ENCODE measurements at places on chromosomes 16 and 17. TPM values are rescaled to one million over a fixed set of nuclear protein-coding genes. Genes with fewer than 3 reads are reported as not detected.

- no peaks in the 10 kb centered on the region for H3K36me3 ChIP-seq
- DNase-seq, result no peak
- no peak overlapping the region for H3K27ac ChIP-seq
These were observed 18.3 kb downstream of the POLR3K start for GRCh38 chr16:35011-35677.

- H3K36me3 ChIP-seq, result no peaks in the 10 kb centered on the region
- no peaks in the 10 kb centered on the region for H3K27me3 ChIP-seq
- DNase-seq, result no peak
These were observed 16.5 kb upstream of the SPPL2C start for GRCh38 chr17:45828171-45828570.

GRCh38 chr17:47978324-47978723 lies 7.4 kb downstream of the CDK5RAP3 start:
- no peaks in the 10 kb centered on the region for H3K27me3 ChIP-seq
- no peak overlapping the region for H3K27ac ChIP-seq
- no peaks in the 10 kb centered on the region for H3K4me1 ChIP-seq
- no peak overlapping the region for H3K4me3 ChIP-seq
- H3K36me3 ChIP-seq, result no peaks in the 10 kb centered on the region
- peak; percentile 78 for DNase-seq

GRCh38 chr17:45346216-45347015 lies 29.6 kb upstream of the MAP3K14 start:
- H3K27ac ChIP-seq, result peak overlapping the region; percentile 17
- H3K36me3 ChIP-seq, result no peaks in the 10 kb centered on the region
- H3K4me1 ChIP-seq, result peaks cover 5% of the 10 kb centered on the region
- no peaks in the 10 kb centered on the region for H3K27me3 ChIP-seq

- peaks cover 9% of the 10 kb centered on the region for H3K4me1 ChIP-seq
- H3K4me3 ChIP-seq, result peak overlapping the region; percentile 27
- H3K36me3 ChIP-seq, result no peaks in the 10 kb centered on the region
- peak; percentile 84 for DNase-seq
- H3K27me3 ChIP-seq, result no peaks in the 10 kb centered on the region
These were observed 1.2 kb downstream of the ASGR1 start for GRCh38 chr17:7177954-7178477.

GRCh38 chr16:25217921-25218320 lies 1.2 kb downstream of the AQP8 start:
- H3K27me3 ChIP-seq, result no peaks in the 10 kb centered on the region
- no peaks in the 10 kb centered on the region for H3K4me1 ChIP-seq
- no peaks in the 10 kb centered on the region for H3K36me3 ChIP-seq
- no peak overlapping the region for H3K27ac ChIP-seq

DNA sequence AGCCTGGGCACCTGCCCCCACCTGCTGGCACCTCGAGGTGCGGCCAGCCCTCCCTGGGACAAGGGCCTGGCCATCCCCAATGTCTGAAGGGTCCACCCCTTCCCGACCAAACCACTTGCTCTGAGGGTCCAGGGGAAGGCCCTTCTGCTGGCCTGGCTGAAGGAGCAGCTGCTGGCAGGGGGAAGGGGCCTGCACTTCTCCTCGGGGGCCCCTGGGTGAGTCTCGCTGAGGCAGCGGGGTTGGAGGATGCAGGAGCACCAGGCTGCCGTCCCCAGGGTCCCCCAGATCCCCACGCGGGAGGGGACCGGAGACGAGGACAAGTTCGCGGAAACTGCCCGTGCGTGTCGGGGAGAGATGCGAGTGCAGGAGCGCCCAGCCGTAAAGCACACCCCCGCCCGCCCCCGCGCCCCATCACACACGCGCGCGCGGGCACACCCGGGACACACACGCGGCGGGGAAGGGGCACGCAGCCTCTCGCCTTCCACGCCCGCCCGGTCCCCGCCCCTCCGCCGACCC lies 725 bp upstream of the CACNA1H start:
- no peak overlapping the region for H3K27ac ChIP-seq
- H3K4me3 ChIP-seq, result peak overlapping the region; percentile 77
- peaks cover 25% of the 10 kb centered on the region for H3K4me1 ChIP-seq
- H3K36me3 ChIP-seq, result no peaks in the 10 kb centered on the region

- H3K4me3 ChIP-seq, result no peak overlapping the region
- no peaks in the 10 kb centered on the region for H3K27me3 ChIP-seq
- no peaks in the 10 kb centered on the region for H3K36me3 ChIP-seq
- peaks cover 44% of the 10 kb centered on the region for H3K4me1 ChIP-seq
These were observed 21.7 kb downstream of the ATP6V0D1 start for GRCh38 chr16:67459066-67459860.

DNA sequence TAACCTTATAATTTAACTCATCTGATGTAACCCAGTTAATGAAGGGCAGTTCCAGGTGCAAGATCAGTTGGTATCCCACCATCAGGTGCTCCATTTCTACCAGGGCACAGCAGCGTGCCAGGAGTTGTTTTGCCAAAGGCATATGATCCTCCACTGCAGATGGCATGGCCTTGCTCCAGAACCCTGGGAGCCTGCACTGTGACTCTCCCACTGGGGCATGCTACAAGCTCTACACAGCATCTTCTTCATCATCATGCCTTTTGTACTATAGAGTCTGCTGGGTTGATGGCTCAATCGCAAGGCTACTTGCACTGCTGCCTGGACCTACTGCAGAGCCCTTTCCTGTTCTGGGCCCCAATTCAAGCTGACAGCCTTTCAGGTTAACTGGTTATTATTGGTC lies 11.3 kb upstream of the MAPT start:
- H3K27me3 ChIP-seq, result peaks cover 2% of the 10 kb centered on the region
- no peak overlapping the region for H3K4me3 ChIP-seq
- H3K27ac ChIP-seq, result no peak overlapping the region
- H3K36me3 ChIP-seq, result no peaks in the 10 kb centered on the region
- no peaks in the 10 kb centered on the region for H3K4me1 ChIP-seq

- H3K27me3 ChIP-seq, result no peaks in the 10 kb centered on the region
- DNase-seq, result peak; percentile 70
- peaks cover 3% of the 10 kb centered on the region for H3K36me3 ChIP-seq
- peak overlapping the region; percentile 82 for H3K4me3 ChIP-seq
These were observed 668 bp downstream of the USP36 start for GRCh38 chr17:78839762-78840529.

DNA sequence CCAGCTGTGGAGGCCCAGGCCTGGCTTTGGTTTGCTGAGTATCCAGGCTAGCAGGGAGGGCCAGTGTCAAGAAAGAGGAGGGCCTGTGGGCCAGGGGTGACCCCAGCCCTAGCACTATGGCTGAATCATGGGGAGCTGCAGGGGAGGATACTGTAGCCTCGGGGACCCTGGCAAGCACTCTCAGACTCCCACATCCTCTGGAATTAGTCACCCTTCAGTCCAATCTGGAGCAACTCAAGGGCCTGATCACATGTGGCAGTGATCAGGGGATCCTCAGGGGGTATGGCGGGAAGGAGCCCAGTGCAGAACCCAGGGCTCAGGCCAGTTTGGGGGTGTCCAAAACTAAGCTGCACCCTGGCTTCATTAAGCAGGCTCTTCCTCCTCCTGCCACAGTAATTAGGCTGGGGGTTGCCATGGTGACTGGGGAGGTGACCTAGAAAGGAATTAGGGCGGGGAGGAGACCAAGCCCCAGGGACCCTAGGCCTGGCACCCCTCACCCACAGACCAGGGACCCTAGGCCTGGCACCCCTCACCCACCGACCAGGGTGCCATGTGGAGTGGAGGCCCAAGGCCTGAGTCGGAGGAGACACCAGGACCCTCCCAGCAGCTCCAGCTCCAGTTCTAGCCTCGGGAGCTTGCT lies 5.8 kb downstream of the NLGN2 start:
- H3K4me1 ChIP-seq, result no peaks in the 10 kb centered on the region
- H3K27me3 ChIP-seq, result no peaks in the 10 kb centered on the region
- H3K27ac ChIP-seq, result no peak overlapping the region
- H3K36me3 ChIP-seq, result no peaks in the 10 kb centered on the region
- no peak overlapping the region for H3K4me3 ChIP-seq

- H3K27me3 ChIP-seq, result no peaks in the 10 kb centered on the region
- no peak overlapping the region for H3K4me3 ChIP-seq
- peaks cover 40% of the 10 kb centered on the region for H3K4me1 ChIP-seq
- DNase-seq, result no peak
- H3K36me3 ChIP-seq, result no peaks in the 10 kb centered on the region
- H3K27ac ChIP-seq, result peak overlapping the region; percentile 71
These were observed 14.7 kb downstream of the PEMT start for GRCh38 chr17:17576772-17577234.

- peaks cover 9% of the 10 kb centered on the region for H3K4me1 ChIP-seq
- H3K36me3 ChIP-seq, result no peaks in the 10 kb centered on the region
- DNase-seq, result no peak
- no peak overlapping the region for H3K27ac ChIP-seq
- no peaks in the 10 kb centered on the region for H3K27me3 ChIP-seq
These were observed 5.1 kb downstream of the CLCN7 start for GRCh38 chr16:1469693-1470201.

GRCh38 chr16:10744370-10745030 lies 858 bp downstream of the NUBP1 start:
- H3K27ac ChIP-seq, result peak overlapping the region; percentile 70
- H3K4me3 ChIP-seq, result peak overlapping the region; percentile 28
- no peaks in the 10 kb centered on the region for H3K27me3 ChIP-seq
- DNase-seq, result peak; percentile 45
- H3K36me3 ChIP-seq, result no peaks in the 10 kb centered on the region
- H3K4me1 ChIP-seq, result peaks cover 9% of the 10 kb centered on the region

TMEM238L gene
- 1.0 TPM for total RNA-seq

YPEL3 gene
- total RNA-seq, result 19.3 TPM

MAF gene
- 85.0 TPM for total RNA-seq

DNAH2 gene
- 1.0 TPM for total RNA-seq

ICAM2 gene
- 8.4 TPM for total RNA-seq

CALB2 gene
- 1.8 TPM for total RNA-seq

SLC9A5 gene
- total RNA-seq, result 0.36 TPM

PABPN1L gene
- not detected for total RNA-seq

GLIS2 gene
- 3.6 TPM for total RNA-seq

GRIN2C gene
- not detected for total RNA-seq

ST3GAL2 gene
- 24.2 TPM for total RNA-seq

SLFN12L gene
- 0.03 TPM for total RNA-seq

CDH11 gene
- 289 TPM for total RNA-seq

MT1H gene
- 2.1 TPM for total RNA-seq

HID1 gene
- total RNA-seq, result 15.3 TPM

ALOX12 gene
- total RNA-seq, result not detected

COQ9 gene
- 61.9 TPM for total RNA-seq

Data from hepatocyte (in vitro differentiated cells).